ENCODE measurements at places on chromosomes 7 and 10.
A peak's percentile ranks its signal among the peaks of the same experiment; 100 is the strongest.

DNA sequence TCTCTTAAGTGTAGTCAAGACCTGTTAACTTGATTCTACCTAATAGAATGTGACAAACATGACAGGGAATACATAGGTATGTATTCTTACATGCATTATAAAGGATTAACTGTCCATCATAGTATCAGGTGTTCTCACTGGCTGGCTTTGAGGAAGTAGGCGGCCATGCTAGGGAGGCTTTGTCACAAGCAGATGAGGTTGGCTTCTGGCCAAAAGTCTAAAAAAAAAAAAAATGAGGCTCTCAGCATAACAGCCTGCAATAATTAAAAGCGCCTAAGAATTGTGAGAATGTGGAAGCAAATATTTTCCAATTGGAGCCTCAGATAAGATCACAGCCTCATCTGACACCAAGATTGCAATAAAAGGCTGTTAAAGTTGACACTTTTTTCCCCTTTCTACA is 1256.8 kb upstream of the SORCS1 start:
- no peak overlapping the region for H3K4me3 ChIP-seq
- H3K27ac ChIP-seq: no peak overlapping the region
- H3K4me1 ChIP-seq: no peaks in the 10 kb centered on the region
- H3K36me3 ChIP-seq: no peaks in the 10 kb centered on the region

DNA sequence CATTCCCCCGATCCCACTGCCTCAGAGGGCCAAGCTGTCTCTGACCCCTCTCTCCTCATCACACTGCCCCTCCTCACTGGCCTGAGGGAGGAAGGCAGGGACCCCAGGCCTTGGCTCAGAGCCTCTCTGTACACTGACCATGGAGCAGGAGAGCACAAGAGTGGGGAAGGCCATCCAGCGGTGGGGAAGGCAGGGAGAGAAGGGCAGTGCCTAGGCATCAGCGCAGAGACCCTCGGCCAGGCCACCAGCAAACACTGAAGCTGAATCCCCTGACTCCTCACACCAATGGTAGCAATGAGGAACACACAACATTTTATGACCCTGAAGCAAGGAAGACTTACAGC is 14.8 kb downstream of the OGDHL start:
- H3K4me3 ChIP-seq: no peak overlapping the region
- H3K36me3 ChIP-seq: no peaks in the 10 kb centered on the region
- H3K27me3 ChIP-seq: peaks cover 5% of the 10 kb centered on the region
- H3K27ac ChIP-seq: no peak overlapping the region
- no peaks in the 10 kb centered on the region for H3K4me1 ChIP-seq
- DNase-seq: no peak

- H3K4me1 ChIP-seq: peaks cover 12% of the 10 kb centered on the region
- H3K27ac ChIP-seq: no peak overlapping the region
- no peak for DNase-seq
Measured at GRCh38 chr10:60444494-60445064, 54.9 kb upstream of the ANK3 start.

GRCh38 chr10:21047096-21047495 is 150.0 kb upstream of the NEBL start:
- no peak for DNase-seq
- no peak overlapping the region for H3K27ac ChIP-seq
- no peaks in the 10 kb centered on the region for H3K4me1 ChIP-seq
- no peak overlapping the region for H3K4me3 ChIP-seq

- no peaks in the 10 kb centered on the region for H3K36me3 ChIP-seq
- H3K4me1 ChIP-seq: no peaks in the 10 kb centered on the region
- DNase-seq: no peak
- no peak overlapping the region for H3K27ac ChIP-seq
- no peak overlapping the region for H3K4me3 ChIP-seq
- H3K27me3 ChIP-seq: peaks cover 10% of the 10 kb centered on the region
Measured at GRCh38 chr7:36228039-36228438, 75.0 kb downstream of the EEPD1 start.

DNA sequence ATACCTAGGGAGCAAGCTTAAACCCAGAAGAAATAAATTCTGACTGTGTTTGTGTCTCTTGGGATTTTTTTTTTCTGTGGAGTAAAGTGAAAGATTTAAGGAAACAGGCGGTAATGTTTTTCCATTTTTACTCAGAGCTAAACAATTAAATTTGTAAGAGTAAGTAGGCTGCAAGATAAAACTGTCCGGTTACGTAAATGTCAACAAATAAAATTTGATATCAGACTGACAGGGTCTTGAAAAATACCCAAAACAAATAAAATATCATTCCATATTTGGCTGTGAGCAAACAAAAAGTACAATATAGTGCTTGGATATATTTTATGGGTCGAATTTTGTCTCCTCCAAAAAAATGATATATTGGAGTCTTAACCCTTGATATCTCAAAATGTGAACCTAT is 217.6 kb downstream of the PCLO start:
- DNase-seq: no peak
- no peak overlapping the region for H3K4me3 ChIP-seq
- H3K4me1 ChIP-seq: no peaks in the 10 kb centered on the region
- H3K27ac ChIP-seq: no peak overlapping the region
- H3K36me3 ChIP-seq: no peaks in the 10 kb centered on the region
- no peaks in the 10 kb centered on the region for H3K27me3 ChIP-seq

DNA sequence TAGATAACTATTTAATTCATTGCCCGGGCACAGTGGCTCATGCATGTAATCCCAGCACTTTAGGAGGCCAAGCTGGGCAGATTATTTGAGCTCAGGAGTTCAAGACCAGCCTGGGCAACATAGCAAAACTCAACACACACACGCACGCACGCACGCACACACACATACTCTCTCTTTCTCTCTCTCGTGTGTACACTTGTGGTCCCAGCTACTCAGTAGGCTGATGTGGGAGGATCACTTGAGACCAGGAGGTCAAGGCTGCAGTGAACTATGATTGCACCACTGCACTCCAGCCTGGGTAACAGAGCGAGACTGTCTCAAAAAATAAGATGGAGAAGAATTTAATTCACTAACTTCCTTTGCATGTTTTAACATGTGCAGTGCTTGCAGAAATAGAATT is 38.1 kb downstream of the PTPN12 start:
- no peaks in the 10 kb centered on the region for H3K27me3 ChIP-seq
- peaks cover 7% of the 10 kb centered on the region for H3K36me3 ChIP-seq
- H3K4me3 ChIP-seq: no peak overlapping the region
- no peak overlapping the region for H3K27ac ChIP-seq
- DNase-seq: no peak

DNA sequence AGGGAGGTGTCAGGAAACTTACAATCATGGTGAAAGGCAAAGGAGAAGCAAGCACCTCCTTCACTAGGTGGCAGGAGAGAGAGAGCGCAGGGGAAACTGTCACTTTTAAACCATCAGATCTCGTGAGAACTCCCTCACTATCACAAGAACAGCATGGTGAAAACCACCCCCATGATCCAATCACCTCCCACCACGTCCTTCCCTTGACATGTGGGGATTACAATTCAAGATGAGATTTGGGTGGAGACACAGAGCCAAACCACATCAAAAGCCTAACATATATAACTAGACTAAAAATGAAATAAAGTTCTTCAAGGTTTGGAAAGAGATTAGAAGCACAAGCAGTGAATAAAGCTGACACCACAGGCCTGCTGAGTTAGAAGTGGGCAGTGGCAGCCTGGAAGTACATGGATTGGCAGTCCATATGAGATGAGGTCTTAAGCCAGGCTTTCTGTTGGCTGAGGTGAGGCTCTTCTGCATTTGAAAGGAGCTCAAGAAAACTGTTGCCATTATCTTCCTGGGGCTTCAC is 96.4 kb upstream of the MDFIC start:
- H3K27me3 ChIP-seq: no peaks in the 10 kb centered on the region
- H3K27ac ChIP-seq: peak overlapping the region; percentile 50
- peaks cover 7% of the 10 kb centered on the region for H3K36me3 ChIP-seq
- DNase-seq: peak; percentile 44

GRCh38 chr7:116209561-116210070 is 723 bp upstream of the TES start:
- no peak for DNase-seq
- peak overlapping the region; percentile 85 for H3K27ac ChIP-seq
- peak overlapping the region; percentile 65 for H3K4me3 ChIP-seq
- no peaks in the 10 kb centered on the region for H3K27me3 ChIP-seq

DNA sequence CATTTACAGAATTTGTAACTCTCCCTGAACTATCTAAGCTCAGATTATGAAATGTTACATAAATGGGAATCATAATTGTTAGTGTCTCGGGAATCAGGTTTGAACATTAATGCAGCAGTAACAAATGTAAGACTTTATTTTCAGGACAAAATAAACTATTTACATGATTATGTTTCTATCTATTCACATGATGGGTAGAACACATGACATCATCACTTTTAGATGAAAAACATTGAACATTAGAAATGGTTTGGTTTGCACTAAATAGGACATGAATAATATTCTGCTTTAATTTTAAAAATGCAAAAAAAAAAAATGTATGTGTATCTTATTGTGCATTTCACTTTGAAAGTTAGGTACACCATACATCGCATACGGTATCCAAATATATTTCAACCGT is 745.5 kb upstream of the POT1 start:
- no peak overlapping the region for H3K4me3 ChIP-seq
- no peak for DNase-seq
- no peaks in the 10 kb centered on the region for H3K36me3 ChIP-seq
- no peaks in the 10 kb centered on the region for H3K27me3 ChIP-seq
- H3K4me1 ChIP-seq: no peaks in the 10 kb centered on the region
- H3K27ac ChIP-seq: no peak overlapping the region

- H3K4me1 ChIP-seq: no peaks in the 10 kb centered on the region
- H3K27me3 ChIP-seq: no peaks in the 10 kb centered on the region
- no peak overlapping the region for H3K27ac ChIP-seq
- H3K4me3 ChIP-seq: no peak overlapping the region
- no peak for DNase-seq
Measured at GRCh38 chr7:108166687-108167086, 36.5 kb upstream of the LAMB4 start.

GRCh38 chr10:43390333-43390732 is 18.7 kb downstream of the HNRNPF start:
- H3K27ac ChIP-seq: peak overlapping the region; percentile 20
- H3K36me3 ChIP-seq: peaks cover 88% of the 10 kb centered on the region
- DNase-seq: no peak
- no peaks in the 10 kb centered on the region for H3K27me3 ChIP-seq
- peaks cover 90% of the 10 kb centered on the region for H3K4me1 ChIP-seq

- DNase-seq: no peak
- H3K27me3 ChIP-seq: peaks cover 22% of the 10 kb centered on the region
- no peak overlapping the region for H3K27ac ChIP-seq
- H3K4me1 ChIP-seq: no peaks in the 10 kb centered on the region
- no peaks in the 10 kb centered on the region for H3K36me3 ChIP-seq
Measured at GRCh38 chr7:131642429-131642828, 86.0 kb upstream of the PODXL start.

GRCh38 chr10:30974355-30974754 is 57.3 kb downstream of the ZNF438 start:
- no peaks in the 10 kb centered on the region for H3K4me1 ChIP-seq
- H3K27me3 ChIP-seq: no peaks in the 10 kb centered on the region
- DNase-seq: no peak
- no peaks in the 10 kb centered on the region for H3K36me3 ChIP-seq
- H3K27ac ChIP-seq: no peak overlapping the region

GRCh38 chr7:130479716-130480400 is 12.0 kb upstream of the MEST start:
- peaks cover 2% of the 10 kb centered on the region for H3K4me1 ChIP-seq
- no peak for DNase-seq
- H3K27ac ChIP-seq: no peak overlapping the region
- no peak overlapping the region for H3K4me3 ChIP-seq

- H3K27ac ChIP-seq: no peak overlapping the region
- H3K27me3 ChIP-seq: peaks cover 21% of the 10 kb centered on the region
- H3K36me3 ChIP-seq: no peaks in the 10 kb centered on the region
- H3K4me3 ChIP-seq: no peak overlapping the region
Measured at GRCh38 chr7:158576050-158576762, 11.4 kb downstream of the PTPRN2 start.

GRCh38 chr7:73642834-73643233 is 18.5 kb upstream of the MLXIPL start:
- DNase-seq: no peak
- H3K36me3 ChIP-seq: no peaks in the 10 kb centered on the region
- peaks cover 45% of the 10 kb centered on the region for H3K27me3 ChIP-seq
- no peak overlapping the region for H3K4me3 ChIP-seq

GRCh38 chr7:148753224-148753623 is 54.5 kb downstream of the CUL1 start:
- no peaks in the 10 kb centered on the region for H3K27me3 ChIP-seq
- H3K4me1 ChIP-seq: no peaks in the 10 kb centered on the region
- DNase-seq: no peak

GRCh38 chr7:133077394-133077793 is 4.5 kb downstream of the CHCHD3 start:
- peaks cover 26% of the 10 kb centered on the region for H3K4me1 ChIP-seq
- H3K27ac ChIP-seq: no peak overlapping the region
- peaks cover 12% of the 10 kb centered on the region for H3K36me3 ChIP-seq
- DNase-seq: no peak

- peaks cover 9% of the 10 kb centered on the region for H3K27me3 ChIP-seq
- DNase-seq: peak; percentile 52
- H3K36me3 ChIP-seq: no peaks in the 10 kb centered on the region
- H3K4me1 ChIP-seq: no peaks in the 10 kb centered on the region
- H3K27ac ChIP-seq: no peak overlapping the region
- no peak overlapping the region for H3K4me3 ChIP-seq
Measured at GRCh38 chr7:112495810-112496462, 15.1 kb downstream of the LSMEM1 start.

DNA sequence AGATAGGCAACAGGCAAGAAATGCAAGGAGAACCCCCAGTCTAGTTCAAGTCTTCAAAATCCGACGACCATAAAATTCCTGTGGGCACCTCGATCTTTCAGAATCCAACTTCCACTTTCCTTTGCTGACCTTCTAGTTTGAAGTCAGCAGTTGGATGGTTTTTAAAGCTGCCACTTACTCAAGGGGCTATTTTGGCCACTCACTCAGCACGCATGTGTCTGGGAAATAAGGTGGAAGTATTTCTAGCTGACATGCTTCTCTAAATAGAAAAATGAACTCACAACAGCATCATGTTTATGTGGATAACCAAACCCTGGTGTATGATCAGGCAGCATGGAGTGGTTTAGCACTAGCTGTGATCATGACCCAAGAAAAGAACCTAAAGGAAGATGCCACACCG is at the start of gene NRAP:
Gene NRAP, minus strand, starts transcription at position 134 of the 400 bp plus-strand sequence. CDS start 159 bp downstream, outside the sequence.
- DNase-seq: no peak
- H3K27ac ChIP-seq: no peak within 1 kb of the TSS
- no peak within 1 kb of the TSS for H3K4me3 ChIP-seq
- H3K27me3 ChIP-seq: peaks cover 15% of the 10 kb centered on the region
- H3K36me3 ChIP-seq: no peaks in the 10 kb centered on the region
- peaks cover 6% of the 10 kb centered on the region for H3K4me1 ChIP-seq

- no peak overlapping the region for H3K27ac ChIP-seq
- peaks cover 6% of the 10 kb centered on the region for H3K27me3 ChIP-seq
- H3K36me3 ChIP-seq: no peaks in the 10 kb centered on the region
- H3K4me1 ChIP-seq: no peaks in the 10 kb centered on the region
- no peak for DNase-seq
- H3K4me3 ChIP-seq: no peak overlapping the region
Measured at GRCh38 chr7:96526496-96526895, 183.2 kb downstream of the SEM1 start.

DNA sequence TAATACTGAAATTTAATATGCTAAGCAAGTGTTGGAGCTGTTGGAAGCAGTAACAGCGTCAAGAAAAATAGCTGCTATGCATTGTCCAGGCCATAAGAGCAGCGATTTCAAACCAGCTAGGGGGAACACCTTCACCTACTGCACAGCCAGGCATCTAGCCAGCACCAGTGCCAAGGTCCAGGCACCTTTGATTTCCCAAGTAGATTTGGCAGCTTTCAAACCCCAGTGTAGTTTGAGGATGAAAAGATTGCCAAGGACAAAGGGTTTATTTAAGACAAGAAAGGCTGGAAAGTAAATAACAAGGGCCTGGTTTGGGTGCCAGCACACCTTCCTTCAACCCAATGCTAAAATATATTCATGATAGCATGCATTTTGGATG is 65.4 kb upstream of the ZNF92 start:
- H3K27me3 ChIP-seq: no peaks in the 10 kb centered on the region
- H3K4me1 ChIP-seq: no peaks in the 10 kb centered on the region
- H3K27ac ChIP-seq: no peak overlapping the region

Data from activated naive CD4-positive, alpha-beta T cell treated with anti-CD3 and anti-CD28 coated beads, Interleukin-2, amount 10 ng/mL, durations not matched to agents 7 days and 5 days (primary cell).